ENCODE measurements at places on chromosomes 1 and 21.

DNA sequence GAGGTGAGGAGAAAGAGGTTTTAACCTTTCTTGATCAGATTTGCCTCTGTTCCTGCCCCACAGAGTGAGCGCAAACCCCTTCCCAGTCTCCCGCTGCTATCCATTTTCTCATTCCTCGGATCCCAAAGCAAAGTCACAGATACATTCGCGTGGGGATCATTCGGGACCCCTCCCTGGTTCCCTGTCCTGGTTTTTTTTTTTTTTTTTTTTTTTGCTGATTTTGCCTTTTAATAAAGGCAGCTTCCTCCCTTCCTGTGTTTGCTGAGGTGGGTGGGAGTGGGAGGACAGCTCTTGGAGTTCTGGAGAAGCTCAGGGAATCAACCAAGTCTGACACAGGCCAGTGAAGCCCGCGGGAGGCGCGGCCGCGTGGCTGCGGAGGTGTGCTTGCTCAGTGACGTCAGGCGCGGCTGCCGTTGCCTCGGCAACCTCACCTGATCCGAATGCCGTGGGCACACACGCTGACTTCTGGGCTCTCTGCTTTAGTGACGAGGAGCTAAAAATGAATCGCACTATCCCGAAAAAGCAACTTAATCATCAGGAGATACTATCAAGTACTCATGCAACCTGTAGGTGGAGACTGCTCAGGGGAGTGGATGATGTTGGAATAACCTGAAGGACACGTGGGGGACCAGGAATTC, 106.4 kb downstream of the TBX19 start:
- no peak for DNase-seq

GRCh38 chr21:36788120-36788638, 89.3 kb downstream of the SIM2 start:
- DNase-seq, result peak; percentile 15

DNA sequence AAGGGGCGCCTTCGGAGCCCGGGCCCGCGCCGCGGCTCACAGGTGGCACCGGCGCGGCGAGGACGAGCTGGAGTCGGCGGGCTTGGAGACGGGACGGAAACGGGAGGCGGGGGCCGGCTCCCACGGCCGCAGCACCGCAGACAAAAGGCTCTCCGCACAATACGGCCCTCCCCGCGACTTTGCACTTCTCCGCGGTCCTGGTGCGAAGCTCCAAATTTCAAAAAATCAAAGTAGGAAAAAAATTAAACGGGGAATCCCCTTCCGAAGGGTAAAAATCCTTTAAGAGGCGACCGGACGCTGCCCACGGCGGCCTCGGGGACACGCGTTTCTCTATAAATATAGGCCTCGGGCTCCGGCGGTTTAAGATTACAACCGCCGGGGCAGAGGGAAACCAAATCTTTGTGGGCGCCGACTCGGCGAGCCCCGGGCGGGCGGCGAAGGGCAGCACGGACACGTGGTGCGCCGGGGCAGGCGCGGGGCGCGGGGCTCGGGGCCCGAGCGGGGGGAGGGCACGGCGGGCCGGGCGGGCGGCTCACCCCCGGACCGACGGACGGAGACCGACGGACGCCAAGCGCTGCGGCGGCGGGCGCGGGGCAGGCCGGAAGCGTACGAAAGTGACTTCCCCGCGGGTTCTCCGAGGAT, 453 bp downstream of the PABPC4 start:
- no peak for DNase-seq

- DNase-seq, result no peak
These were observed 19.8 kb downstream of the RAP1GAP start for GRCh38 chr1:21649315-21649714.

DNA sequence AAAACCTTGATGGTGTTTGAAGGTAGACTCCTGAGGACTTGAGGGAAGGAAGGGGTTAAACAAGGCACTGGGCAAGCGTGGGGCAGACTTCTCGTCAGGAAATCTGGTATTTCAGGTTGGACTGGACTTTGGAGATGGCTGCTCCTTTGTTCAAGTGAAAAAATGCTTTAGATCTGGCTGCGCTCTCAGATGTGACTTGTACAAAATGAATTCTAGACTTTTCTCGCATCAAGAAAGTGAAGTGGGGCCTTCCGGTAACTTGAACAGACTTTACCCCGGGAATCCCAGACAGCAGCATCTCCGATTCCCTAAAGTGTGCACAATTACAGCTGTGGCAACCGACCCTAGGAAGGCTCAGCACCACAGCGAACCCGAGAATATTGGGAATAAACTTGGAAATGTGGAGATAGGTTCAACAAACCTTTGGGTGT, 44.3 kb upstream of the ERRFI1 start:
- no peak for DNase-seq

DNA sequence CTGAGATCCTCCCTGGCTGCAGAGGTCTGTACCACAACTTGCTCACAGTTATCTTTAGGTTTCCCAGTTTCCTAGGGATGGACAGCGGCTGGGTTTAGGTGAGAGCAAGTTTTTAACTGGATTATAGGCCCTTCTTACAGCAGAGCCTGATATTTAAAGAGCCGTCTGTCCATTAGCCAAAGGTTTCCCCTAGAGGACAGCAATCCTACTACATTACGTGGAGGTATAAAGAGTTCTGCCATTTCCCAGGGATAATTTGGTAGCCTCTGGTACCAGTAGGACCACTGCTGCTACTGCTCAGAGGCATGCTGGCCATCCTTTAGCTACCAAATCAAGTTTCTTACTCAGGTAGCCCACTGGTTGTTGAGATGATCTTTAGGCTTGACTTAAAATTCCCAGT, 21.9 kb upstream of the FCGR2A start:
- DNase-seq, result no peak

DNA sequence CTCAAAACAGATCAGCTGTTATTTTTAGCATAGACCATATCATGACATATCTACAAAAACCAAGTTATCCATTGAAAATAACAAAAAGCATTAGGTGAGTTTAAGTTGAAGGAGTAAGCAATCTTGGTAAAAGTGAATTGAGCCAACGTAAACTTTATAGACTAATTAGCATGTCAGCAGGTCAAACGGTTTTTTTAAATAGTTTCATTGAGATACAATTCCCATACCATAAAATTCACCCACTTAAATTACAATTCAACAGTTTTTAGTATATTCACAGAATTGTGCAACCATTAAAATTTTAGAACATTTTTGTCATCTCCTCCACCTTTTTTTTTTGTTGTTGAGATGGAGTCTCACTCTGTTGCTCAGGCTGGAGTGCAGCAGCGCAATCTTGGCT, 92.1 kb downstream of the TGFBR3 start:
- no peak for DNase-seq

GRCh38 chr1:54263601-54264226, 63.7 kb downstream of the MRPL37 start:
- no peak for DNase-seq

DNA sequence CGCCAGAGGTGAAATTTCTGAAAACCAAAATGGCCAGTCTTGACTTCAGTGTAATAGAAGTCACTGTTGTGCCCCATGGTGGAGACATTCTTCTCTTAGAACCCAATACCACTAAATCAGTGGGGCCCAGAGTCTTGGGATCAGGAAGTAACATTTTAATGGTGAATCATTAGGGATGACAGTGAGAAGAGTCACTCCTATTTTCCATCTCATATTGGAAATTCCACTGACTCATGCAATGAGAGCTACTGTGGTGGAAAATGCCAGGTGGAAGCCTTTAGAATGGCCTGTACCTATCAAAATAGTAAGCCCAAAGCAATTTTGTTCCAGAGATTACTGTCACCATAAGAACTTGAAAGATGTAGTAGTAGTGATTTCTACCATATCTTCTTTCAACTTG, 20.6 kb upstream of the PPM1J start:
- DNase-seq, result no peak

DNA sequence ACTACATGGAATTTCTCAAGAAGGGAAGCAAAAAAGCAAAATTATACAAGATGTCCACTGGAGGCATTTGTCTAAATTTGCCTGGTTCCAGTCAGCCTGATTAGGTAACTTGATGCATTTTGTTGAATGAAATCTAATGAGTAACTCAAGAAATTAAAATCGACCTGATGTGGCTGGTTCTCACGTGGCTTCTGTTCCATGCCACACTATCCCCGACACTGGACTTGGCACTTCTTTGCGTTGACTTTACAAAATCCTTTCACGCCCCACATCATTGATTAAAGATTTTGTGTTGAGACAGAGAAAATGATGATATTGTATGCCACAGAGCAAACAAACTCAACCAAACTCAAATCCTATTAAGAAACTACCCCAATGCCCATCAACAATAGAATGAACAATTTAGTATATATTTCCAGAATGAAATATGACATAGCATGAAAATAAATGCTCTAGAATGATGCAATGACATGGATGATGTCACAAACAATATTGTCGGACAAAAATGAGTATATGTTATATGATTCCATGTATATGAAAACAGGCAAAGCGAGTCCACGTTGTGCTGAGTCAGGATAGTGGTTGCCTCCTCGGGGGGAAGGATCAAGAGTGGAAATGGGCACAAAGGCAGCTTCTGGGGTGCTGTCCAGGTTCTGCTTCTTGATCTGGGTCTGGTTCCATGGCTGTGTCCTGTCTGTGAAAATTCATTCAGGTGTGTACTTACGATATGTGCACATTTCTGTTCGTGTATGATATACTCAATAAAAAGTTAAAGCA, 12.9 kb upstream of the HMGCS2 start:
- no peak for DNase-seq

GRCh38 chr1:98386675-98387440, 274.7 kb upstream of the SNX7 start:
- no peak for DNase-seq

DNA sequence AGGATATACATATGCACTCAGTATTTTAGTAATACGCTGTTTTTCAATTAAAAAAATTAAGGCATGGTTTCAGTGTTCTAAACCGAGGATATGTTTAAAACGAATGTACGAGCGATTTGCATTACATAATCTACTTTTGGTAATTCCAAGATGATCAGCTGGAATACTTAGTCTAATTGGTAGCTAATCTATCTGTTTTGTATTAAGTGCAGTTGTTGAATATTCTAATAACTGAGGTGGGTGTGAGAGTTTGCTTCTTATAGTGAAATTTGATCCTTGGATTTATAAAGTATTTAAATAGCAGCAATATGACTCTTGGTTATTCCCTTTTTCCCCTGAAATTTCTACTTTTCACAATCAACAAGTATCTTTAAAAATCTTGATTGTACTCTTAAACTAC, 1.3 kb downstream of the RNF2 start:
- no peak for DNase-seq

DNA sequence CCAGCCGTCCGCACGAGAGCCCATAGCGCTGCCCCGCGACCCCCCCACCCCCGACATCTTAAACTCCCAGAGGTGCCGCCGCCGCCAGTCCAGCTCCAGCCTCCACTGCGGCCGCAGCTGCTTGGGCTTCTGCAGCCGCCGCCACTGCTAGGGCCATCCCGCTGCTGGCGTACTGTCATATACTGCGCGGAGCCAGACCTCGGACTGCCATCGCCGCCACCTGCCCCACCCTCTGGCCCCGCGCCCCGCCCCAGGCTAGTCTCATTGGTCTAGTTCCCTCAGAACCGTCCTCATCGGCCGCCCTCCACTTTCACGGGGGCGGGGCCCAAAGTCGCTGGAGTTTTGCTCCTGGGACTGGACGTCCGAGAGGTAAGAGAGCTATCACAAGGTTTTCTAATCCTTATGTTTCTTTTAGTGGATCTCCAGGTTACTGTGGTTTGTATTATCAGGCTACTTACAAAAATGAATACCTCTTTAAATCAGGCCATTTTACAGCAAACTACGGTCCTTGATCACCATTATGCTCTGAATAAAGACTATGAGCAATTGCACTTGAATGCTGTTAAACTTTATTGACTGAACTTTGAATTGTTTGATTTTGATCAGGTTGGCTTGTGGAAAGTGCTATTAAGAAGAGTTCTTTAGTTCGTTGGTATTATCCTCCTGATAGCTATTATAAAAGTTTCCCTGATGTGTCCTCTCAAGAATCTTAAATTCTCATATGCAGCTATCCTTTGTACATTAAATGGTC, 2.8 kb upstream of the CD1D start:
- DNase-seq, result no peak

- no peak for DNase-seq
These were observed 24.3 kb downstream of the HEYL start for GRCh38 chr1:39615086-39615673.

- no peak for DNase-seq
These were observed 23.2 kb upstream of the C1orf146 start for GRCh38 chr1:92194511-92194910.

DNA sequence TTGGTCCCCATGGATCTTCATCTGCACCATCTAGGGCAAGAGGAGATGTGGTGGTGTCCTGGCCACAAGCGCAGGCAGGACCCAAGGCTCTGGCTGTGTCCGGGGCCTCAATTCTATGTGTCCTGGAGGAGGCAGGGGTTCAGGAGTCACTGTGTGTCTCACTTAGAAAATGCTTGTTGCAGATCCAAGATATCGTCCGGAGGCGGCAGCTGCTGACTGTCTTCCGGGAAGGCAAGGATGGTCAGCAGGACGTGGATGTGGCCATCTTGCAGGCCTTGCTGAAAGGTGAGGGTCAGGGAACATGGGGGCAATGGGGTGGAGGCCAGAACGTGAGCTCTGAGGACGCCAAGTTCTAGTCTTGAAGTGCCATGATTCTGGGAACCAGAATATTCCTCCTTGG, 29.1 kb downstream of the TRPM2 start:
- DNase-seq, result no peak

GRCh38 chr1:185159966-185160365, 3.0 kb downstream of the SWT1 start:
- no peak for DNase-seq

DNA sequence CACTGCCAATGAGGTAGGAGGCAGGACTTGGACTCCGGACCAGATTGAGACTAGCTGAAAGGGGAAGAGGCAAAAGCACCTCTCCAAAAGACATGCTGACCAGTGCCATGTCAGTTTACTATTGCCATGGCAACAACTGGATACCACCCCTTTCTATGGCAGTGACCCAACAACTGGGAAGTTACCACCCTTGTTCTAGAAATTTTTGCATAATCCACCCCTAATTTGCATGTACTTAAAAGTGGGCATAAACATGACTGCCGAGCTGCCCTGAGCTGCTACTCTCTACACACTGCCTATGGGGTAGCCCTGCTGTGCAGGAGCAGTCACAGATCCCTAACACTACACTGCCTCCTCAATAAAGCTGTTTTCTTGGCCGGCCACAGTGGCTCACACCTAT, 19.0 kb upstream of the SLC6A9 start:
- DNase-seq, result no peak

DNA sequence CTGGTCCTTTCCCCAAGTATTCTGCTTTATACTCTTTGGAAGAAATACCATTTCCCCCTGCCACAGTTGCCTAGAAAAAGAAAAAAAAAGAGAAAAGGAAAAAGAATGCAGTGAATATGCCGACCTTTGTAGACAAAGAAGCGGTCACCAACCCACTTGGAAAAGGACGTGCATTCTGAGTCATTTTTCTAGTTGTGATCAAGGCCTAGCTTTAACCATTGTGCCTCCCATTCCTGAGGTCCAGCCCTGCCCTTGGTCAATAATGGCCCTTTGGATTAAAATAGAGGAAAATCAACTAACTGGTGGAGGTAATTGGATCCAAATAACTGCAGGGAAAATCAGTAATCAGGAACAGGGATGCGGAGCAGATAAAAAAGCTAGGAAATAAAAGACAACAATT, 24.8 kb downstream of the S1PR1 start:
- DNase-seq, result no peak

- DNase-seq, result no peak
These were observed 2.0 kb downstream of the LRRN2 start for GRCh38 chr1:204683284-204684205.

GRCh38 chr21:42012763-42013329, 2.7 kb upstream of the ZBTB21 start:
- no peak for DNase-seq

GRCh38 chr1:100622506-100622905, 84.6 kb downstream of the GPR88 start:
- DNase-seq, result no peak
